ENCODE measurements at places on chromosomes 3 and 15.

DNA sequence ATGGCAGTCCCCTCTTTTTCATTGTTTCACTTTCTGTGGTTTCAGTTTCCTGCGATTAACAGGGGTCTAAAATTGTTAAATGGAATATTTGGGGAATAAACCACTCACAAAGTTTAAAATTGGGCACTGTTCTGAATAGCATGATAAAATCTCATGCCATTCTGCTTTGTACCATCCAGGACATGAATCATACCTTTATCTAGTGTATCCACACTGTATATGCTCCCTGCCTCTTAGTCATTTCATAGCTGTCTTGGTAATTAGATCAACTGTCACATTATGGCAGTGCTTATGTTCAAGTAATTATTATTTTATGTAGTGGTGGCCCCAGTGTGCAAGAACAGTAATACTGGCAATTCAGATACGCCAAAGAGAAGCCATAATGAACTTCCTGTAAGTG is 734.5 kb downstream of the ZPLD1 start:
- no peak for DNase-seq

DNA sequence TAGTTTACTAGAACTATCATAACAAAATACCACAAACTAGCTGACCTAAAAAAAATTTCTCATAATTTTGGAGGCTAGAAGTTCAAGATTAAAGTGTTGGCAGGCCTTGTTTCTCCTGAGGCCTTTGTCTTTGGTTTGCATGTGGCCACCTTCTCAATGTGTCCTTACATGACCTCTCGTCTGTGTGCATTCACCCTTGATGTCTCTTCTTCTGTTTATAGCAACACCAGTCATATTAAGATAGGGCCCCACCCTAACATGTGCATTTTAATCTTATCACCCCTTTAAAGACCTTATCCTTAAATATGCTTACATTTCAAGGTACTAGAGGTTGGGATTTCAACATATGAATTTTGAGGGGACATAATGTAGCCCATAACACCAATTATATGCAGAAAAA is 177.0 kb downstream of the ZBBX start:
- no peak for DNase-seq

DNA sequence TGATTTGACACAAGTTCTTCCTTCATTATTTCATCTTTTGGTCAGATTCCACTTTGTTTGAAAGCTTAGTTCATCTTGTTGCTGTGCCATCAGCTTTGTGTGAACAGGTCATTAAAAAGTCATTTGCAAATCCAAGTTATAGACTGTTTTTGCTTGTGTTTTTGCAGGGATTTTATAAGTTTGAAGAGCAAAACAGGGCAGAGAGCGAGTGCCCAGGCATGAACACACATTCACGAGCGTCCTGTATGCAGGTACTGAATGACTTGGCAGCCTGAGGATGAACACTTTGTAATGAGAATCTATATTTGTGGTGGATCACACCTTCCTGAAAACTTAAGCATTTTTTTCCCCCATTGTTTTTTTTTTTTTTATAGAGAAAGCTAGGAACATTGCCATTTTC is 60.6 kb upstream of the SAMMSON start:
- DNase-seq, result no peak

- no peak for DNase-seq
Measured at GRCh38 chr15:69813881-69814280, 283.8 kb downstream of the TLE3 start.

GRCh38 chr15:101502572-101503295 is 13.2 kb upstream of the PCSK6 start:
- DNase-seq, result no peak

DNA sequence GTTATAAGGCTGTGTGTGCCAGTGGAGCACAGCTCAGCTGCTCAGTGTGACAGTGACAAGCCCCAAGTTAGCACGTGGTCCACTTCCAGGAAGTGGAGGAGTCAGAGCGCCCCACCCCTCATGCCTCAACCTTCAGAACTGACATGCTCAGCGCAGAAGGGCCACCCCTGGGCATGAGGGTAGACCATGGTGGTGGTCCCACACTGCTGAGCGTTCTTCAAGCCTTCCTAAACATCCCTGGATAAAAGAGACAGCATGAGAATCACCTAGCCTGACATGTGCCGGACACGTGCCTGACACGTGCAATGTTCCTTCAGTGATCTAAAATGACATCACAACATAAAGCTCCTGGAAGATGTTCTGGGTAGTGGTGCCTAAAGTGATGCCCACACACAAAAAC is 16.8 kb downstream of the ATP10A start:
- peak; percentile 79 for DNase-seq

- no peak for DNase-seq
Measured at GRCh38 chr3:54349231-54349652, 226.9 kb downstream of the CACNA2D3 start.

- DNase-seq, result no peak
Measured at GRCh38 chr3:174308736-174309135, 550.4 kb upstream of the NAALADL2 start.

- no peak for DNase-seq
Measured at GRCh38 chr3:148729476-148730055, 31.9 kb downstream of the AGTR1 start.

GRCh38 chr15:38560456-38560926 is 4.1 kb downstream of the RASGRP1 start:
- DNase-seq, result peak; percentile 61

DNA sequence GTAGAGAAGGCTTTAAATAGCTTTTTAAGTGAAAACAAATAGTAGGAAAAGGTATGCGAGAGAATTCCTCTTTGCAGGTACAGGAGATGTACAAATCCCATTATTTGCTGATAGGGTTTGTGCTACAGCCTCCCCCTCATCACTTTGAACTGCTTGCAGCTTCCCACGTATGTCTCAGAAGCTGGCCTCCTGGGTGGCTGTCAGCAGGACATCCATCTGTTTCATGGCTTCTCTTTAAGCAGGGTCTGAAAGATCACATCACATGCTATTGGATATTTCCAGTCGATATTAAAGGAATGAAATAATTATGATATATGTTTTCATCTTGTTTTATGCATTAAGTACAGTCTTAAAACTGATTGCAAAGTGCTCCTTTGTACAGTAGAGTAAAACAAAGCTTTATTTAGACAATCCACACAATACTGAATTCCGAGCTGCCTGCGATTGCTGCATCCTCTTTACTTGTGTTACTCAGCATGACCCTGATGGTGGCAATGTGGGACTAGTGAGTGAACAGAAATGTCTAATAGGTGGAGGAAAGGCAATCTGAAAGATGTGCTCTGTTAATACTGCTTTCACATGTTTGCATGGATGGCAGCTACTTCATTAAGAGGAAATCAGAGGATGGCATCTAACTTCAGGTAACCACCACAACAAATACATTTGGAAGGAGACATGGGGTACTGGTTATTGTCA is 930.6 kb upstream of the SEMA6D start:
- DNase-seq, result no peak

- DNase-seq, result peak; percentile 63
Measured at GRCh38 chr15:88605189-88606069, 15.7 kb upstream of the AEN start.

- DNase-seq, result no peak
Measured at GRCh38 chr3:171028779-171029232, 2.3 kb upstream of the SLC2A2 start.

DNA sequence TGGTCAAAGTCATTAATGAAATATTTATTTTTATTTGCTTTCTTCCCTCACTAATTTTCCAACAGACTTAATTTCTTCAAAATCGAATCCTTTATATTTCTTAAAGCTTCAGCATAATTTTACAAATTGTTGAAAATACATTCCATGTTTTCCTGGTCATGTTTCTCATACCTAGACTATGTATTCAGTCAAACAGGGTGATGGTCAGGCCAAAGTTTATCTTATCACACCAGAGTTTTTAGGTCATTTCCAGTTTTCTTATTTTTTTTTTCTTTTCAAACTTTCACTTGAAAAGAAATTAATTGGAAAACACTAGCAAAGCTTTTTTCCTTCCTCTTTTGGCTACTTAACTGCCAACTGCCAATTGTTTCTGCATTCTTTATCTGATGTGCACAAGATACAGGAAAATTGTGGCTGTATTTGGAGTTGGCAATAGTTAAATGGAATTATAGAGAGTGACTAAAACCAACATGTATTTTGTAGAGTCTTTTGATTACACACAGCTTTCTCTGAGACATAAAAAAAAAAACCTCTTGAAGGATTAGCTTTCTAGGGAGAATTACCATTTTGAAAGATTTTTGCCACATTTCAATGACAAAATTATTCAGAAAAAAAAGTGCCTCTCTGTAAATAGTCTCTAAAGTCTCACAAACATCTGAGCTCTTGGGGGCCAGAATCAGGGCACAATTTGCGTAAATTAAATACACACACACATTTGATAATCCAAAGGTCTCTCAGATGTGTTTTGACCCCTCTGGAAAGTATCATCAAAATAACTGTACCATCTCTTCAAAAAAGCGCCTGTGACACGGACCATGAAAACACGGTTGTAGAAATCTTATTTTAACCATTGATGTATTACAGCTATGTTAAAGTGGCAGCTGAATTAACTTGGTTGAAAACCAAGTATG is 603.2 kb upstream of the KCNMB2 start:
- DNase-seq, result no peak

GRCh38 chr15:39139431-39140059 is 441.3 kb upstream of the THBS1 start:
- DNase-seq, result no peak

DNA sequence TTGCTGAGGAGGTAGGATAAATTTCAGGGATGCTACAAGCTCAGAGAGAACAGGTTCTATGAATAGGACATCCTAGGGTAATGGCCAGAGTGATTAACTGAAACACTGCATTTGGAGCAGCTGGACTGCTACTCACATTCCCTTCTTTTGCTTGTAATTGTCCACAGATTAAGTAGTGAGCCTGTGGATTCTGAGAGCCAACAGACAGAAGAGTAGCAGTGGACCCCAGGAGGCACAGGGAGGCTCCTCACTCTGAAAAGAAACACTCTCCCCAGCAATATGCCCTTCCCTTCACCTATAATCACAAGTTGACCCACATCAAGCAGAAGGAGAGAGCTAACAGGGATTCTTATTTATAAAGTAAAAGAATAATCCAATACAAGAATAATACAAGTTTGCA is 10.6 kb upstream of the RFX7 start:
- DNase-seq, result no peak

- DNase-seq, result no peak
Measured at GRCh38 chr15:56775641-56776040, 42.3 kb upstream of the ZNF280D start.

GRCh38 chr15:82803793-82804574 is 1.9 kb downstream of the FSD2 start:
- DNase-seq, result no peak

DNA sequence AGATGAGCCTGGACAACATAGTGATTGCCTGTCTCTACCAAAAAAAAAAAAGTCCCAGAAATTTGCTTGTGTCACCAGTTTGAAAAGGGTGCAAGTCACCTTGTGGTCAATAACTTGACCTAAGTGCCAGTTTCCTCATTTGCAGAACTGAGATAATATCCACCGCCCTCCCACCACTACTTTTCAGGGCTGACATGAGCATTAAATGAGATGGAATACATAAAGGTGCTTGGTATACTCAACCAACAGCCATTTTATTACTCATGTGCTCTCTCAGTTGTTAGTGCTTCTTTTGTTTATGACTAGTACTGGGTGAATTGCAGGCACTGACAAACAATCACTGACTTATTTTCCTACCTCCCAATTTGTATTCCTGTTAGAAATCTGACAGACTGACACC is 340.5 kb upstream of the SATB1 start:
- DNase-seq, result no peak

DNA sequence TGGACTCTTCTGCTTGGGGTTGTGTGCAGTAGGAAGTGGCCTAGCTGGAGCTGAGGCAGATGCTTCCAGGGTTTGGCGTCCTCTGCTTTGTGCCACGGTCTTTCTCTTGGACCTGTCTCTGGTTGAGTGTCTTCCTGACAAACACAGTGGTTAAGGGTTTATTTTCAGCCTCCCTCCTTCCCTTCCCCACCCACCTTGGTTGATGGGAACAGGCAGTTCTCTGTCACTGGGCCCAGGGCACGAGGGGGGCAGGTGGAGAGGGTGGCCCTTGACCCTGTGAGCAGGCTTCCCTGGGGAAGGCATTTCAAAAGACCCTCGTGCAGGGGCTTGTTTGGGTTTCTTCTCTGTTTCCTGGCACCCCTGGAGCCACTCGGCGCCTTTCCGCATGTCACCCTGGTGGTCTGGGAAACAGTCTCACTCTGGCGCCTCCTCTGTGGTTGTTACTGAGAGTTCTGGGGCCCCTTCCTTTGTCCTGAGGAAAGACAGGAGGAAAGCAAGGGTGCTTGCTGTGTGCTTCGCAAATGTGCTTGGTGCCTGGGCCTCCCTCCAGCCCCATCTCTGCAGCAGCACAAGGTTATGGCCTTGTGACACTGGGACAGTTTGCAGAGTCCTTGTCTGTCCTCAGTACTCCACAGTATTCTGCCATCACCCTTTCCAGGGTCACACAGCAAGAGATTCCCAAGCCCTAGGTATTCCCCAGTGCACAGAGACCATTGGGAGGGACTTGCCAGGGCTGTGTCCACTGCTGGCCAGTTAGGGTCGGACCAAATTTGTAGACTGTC is 10.3 kb upstream of the STAB1 start:
- no peak for DNase-seq

- no peak for DNase-seq
Measured at GRCh38 chr3:81443457-81443782, 318.0 kb downstream of the GBE1 start.

DNA sequence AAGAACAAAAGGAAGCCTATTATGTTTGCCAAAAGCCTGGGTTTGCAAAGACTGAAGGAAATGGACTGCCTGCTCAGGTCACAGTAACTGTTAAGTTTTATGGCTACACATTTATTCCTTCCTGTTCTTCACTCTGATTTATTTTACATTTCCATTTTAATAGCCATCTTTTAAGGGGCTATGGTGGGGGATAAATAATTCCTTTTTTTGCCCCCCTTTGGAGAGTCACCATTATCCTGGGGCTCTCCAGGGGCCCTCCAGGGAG is 53.5 kb upstream of the MYZAP start:
- DNase-seq, result no peak

DNA sequence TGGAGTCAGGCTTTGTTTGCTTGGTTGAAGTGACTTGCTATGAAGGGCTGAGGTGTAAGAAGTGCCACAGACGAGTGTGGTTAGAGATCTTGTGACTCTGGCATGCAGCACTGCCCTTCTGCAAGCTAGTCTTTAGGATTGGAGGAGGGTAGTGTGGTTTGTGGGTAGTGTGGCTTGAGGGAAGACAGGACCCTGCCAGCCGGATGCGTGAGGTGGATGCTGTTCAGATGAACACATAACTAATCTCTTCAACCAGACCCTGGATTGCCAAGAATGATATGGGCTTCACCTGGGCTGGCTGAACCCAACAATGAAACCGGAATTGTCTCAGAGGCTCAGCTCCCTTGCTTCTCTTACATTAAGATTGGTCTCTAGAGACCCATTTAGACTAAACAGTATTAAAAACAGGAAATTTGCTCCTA is 32.7 kb downstream of the STARD9 start:
- DNase-seq, result peak; percentile 86

- DNase-seq, result no peak
Measured at GRCh38 chr3:125234831-125235230, 22.3 kb upstream of the SLC12A8 start.

GRCh38 chr3:17027318-17027717 is 142.6 kb downstream of the PLCL2 start:
- DNase-seq, result no peak

GRCh38 chr3:48563382-48563918 is at the start of gene UCN2:
TSS of gene UCN2 (minus strand) at chr3:48563781. CDS start at chr3:48563124, 657 bp downstream.
- DNase-seq, result no peak

Data from activated CD8-positive, alpha-beta T cell treated with anti-CD3 and anti-CD28 coated beads for 36 hours (primary cell).